SK-N-SH (cell line): ENCODE measurements at places on chromosomes 2 and 18.

- no peak for DNase-seq
These were observed 28.7 kb downstream of the ELP2 start for GRCh38 chr18:36158266-36158867.

DNA sequence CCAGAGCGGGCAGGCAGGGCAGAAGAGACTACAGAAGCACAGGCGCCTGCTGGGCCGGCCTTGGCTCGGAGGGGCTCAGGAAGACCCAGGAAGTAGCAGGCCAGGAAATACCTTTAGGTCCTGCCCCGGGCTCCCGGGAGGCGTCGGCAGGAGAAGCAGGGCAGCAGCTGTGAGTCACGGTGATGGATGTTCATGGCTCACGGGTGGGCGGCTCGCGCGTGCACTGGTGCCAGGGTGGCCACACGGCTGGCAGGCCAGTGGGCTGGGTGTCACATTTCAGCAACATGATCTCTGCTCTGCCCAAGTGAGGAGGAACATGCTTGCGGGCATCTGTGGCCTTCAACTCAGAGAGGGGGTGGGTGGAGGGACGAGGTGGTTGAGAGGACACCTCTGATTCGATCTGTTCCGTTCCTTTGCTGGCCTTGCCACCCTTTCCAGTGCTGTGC is 139.3 kb downstream of the KLHL29 start:
- DNase-seq = no peak

DNA sequence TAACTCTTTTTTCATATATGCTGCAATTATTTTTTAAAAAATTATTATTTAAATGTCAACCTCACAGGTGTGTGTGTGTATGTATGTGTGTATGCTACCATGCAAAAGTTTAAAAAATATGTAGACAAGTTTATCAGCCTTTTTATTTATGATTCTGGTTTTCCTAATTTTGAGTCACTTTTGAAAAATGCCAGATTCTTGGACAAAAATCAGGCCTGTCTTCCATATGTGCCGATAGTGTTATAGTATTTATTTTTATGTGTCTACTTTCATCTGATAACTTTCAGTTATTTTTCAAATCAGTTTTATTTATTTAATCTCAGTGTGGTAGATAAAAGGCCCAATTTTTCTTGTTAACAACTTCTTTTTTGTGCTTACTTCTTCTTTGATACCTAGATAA is 176.2 kb downstream of the RDH14 start:
- DNase-seq = no peak

GRCh38 chr2:2875296-2875695 is 502.3 kb downstream of the EIPR1 start:
- DNase-seq = no peak

- DNase-seq = no peak
These were observed 288.2 kb upstream of the SPHKAP start for GRCh38 chr2:228469721-228470120.

GRCh38 chr2:170162271-170162632 is 15.7 kb upstream of the MYO3B start:
- DNase-seq = no peak

DNA sequence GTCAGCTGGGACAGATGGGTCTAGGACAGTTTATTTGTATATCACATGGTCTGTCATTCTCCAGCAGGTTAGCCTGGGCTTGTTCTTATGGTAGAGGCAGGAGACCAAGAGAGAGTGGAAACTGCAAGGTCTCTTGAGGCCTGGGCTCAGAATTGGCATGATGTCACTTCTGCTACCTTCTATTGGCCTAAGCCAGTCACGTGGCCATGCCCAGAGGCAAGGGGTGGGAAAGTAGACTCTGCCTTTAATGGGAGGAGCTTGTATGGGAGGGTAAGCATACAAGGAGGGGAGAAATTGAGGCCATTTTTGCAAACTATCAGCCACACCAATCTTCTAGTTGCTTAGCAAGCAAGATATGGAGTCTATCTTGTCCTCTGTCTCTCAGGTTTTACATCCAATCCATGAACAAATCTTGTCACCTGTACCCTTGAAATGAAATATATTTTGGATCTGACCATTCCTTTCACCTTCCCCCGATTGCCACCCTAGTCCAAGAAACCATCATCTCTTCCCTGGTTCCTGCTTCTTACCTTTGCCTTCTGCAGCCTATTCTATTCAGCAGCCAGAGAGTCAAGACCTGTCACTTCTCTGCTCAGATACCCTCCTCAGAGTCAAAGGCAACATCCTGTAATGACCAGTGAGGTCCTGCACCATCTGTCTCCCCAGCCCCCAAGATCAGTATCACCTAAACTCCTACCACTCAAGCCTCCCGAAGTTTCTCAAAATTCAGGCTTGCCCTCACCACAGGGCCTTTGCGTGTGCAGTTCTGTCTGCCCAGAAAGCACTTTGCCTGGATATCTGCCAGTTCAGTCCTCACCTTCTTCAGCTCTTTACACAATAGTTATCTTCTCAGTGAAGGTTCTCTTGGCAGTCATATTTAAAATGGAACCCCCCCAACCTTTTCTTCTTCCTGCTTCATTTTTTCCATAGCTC is 240.0 kb downstream of the LOXHD1 start:
- DNase-seq = no peak

DNA sequence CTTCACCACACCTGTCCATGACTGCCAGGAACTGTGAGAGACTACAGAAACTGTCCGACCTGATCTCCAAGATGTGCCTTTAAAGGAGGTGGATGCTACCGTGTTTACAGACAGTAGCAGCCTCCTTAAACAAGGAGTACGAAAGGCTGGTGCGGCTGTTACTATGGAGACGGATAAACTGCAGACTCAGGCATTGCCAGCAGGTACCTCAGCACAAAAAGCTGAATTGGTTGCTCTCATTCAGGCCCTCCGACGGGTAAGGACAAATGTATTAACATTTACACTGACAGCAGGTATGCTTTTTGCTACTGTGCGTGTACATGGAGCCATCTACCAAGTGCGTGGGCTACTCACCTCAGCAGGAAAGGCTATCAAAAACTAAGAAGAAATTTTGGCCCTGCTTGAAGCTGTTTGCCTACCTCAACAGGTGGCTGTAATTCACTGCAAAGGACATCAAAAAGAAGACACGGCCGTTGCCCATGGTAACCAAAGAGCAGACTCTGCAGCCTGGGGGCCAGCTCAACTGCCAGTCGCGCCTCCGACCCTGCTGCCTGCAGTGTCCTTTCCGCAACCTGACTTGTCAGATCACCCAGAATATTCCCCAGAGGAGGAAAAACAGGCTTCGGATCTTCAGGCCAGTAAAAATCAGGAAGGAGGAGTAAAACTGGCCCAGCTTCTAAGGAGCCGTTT is 30.9 kb downstream of the SKA1 start:
- DNase-seq = no peak

GRCh38 chr2:68925295-68925896 is 27.3 kb downstream of the GKN2 start:
- DNase-seq = peak; percentile 55

- no peak for DNase-seq
These were observed 78.6 kb upstream of the RPRM start for GRCh38 chr2:153557211-153557610.

DNA sequence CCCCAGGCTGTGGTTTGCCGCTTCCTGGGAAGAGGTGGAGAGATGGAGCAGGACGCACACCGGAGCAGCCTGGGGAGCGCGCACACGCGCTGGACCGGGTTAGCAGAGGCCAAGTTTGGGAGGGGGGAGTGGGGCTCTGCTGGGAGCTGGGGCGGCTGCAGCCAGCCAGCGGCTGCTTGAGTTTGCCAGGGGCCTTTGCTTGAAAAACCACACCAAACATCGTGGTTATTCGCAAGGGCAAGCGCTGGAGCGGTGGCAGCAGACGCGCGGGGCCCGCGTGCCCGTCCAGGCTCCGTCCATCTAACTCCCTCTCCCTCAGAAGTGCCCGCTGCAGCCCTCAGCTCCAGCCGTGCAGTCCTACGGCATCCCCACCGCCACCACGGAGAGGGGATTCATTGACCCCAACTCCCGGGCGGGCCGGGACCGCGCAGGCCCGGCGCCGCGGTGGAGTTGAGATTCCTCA is 4.6 kb downstream of the PTGR3 start:
- peak; percentile 61 for DNase-seq

DNA sequence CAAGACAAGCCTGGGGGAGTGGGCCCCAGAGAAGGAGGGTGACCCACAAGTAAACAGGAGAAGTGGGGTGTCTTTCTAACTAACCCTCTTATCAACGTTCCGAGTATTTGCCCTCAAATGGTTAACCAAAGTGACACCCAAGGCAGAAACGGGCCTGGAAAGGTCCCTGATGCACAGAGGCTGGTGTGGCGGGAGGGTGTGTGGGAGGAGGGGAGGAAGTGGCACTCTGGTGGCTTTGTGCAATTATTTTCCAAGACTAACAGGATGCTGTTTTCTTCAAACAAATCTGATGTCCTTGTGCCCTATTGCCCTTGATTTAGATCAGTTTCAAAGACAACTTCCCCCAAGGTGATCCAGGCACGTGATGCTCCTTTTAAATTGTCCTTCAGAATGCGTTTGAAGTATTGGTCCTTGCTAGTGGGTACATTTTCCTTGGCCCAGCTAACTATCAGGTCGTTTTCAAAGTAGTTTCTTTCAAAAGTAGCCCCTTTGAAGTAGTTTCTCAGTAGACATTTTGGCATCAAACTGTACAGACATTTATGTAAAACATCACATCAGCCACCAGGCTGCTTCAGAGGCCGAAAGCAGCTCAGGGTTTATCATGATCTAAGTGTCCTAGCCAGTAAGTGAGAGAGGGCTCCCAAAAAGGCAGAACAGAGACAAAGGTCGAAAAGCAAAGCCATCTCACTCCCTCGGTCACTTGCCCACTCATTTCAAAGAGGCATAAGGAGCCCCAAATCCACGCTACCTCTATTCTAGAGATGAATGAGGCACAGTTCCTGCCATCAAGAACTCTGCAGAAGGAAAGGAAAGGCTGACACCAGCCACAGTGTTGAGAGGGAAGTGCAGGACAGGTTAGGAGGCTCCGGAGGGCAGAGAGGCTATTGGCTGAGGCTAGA is 371.1 kb upstream of the ID2 start:
- no peak for DNase-seq

GRCh38 chr2:43186679-43187374 is 39.6 kb downstream of the ZFP36L2 start:
- DNase-seq = no peak

DNA sequence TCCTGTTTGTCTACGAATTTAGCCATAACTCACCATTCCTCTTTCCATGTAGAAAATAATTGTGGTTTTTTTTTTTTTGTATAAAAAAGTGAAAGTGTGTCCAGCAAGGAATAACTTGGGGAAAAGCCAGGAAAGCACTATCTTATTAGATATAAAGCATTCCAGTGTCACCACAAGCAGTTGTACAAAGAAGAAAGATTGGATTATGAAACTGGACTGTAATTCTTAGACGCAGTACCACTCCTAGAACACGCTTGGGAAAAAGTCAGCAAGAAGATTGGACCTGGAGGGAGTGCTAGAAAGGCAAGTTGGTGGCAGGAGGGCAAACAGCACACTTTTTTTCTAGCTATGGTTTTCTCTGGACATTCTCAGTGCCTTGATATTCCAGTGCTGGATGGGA is 186.7 kb downstream of the PARD3B start:
- no peak for DNase-seq

DNA sequence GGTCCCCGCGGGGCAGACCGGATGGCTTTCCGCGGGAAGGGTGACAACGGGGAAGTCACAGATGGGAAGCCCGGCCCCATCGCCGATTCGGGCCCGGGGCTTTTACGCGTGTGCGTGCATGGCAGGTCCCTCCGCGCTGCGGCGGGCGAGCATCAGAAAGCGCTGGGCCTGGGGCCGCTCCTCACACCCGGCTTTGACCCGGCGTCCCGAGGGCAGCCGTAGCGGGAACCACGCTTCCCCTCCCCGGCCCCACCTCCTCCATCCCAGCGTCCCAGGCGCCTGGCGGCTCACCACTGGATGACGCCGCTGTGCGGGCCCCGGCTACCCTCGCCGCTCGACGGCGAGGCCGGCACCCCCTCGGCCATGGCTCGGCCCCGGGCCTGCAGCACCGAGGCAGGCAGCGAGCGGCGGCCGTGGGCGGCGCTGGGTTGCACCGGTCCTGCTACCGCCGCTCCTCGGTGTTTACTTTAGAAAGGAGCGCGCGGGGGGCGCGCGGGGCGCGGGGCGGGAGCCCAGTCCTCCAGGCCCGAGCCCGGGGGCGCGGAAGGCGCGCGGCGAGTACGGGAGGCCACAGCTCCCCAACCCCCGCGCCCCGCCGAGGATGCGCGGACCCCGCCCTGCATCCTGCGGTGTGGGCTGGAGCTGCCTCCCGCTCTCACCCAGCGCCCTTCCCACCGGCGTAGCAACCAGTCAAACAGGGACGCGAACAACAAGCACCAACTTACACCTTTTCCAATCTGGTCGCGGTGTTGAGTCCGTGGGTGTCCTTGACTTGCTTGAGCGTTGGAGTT is 806 bp downstream of the RFX8 start:
- DNase-seq = peak; percentile 84

DNA sequence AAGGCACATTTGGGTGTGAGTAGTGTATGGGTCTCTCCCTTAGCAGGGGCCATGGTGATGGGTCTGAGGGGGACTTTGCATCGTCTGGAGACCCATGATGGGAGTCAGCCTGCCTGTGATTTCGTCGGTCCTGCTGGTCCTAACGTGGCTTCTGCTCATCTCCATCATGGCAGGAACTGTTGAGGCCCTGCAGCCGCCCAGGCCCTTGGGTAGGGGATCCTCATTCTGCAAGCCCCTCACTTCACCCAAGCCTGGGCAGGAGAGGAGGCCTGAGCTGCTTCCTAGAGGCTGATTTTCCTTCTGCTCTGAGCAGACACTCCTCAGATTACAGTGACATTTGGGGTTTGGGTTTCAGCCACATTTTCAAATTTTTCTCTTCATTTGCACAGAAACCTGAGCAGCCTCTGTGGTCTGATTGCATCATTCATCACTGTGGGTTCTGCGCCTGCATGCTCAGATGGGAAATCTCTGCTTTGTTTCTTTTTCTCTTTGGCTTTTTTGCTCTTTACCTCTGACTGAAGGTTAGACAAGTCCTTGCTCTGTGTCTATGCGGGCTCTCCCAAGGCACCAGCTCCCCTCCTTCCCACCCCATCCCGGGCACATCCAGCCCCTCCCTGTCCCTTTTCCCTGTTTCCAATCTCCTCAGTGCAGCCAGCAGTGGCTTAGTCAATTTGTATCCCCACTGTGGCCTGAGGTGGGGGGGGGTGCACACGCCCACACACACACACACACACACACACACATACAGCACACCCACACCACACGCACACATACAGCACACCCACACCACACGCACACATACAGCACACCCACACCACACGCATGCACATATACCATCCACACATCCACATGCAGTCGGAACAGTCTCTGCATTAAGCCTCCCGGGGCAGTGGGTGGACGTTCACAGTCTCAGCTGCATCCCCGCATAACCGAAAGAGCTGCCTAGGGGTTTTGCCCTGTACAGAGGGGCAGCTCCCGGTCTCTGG is 305.4 kb upstream of the HS6ST1 start:
- no peak for DNase-seq

DNA sequence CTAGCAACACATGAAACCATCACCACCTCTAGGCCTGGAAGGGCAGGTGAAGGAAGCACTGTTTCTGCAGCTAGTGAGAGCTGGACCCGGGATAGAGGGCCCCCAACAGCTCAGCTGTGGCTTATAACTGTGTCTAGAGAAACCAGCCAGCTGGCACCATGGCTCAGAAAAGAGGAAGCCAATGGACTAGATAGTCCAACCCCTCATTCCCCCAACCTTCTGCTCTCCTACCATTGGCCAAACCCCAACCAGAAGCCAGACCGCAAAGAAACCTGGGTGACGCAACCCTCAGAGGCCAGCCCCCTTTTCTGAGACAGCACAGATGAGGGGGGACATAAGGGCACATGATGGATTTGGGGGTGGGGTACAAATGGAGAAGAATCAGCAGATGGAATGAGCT is 24.3 kb downstream of the SMYD1 start:
- DNase-seq = no peak

- DNase-seq = no peak
These were observed 410.7 kb upstream of the TNP1 start for GRCh38 chr2:217270485-217271121.
